ENCODE measurements at places on chromosomes 13 and 19.

DNA sequence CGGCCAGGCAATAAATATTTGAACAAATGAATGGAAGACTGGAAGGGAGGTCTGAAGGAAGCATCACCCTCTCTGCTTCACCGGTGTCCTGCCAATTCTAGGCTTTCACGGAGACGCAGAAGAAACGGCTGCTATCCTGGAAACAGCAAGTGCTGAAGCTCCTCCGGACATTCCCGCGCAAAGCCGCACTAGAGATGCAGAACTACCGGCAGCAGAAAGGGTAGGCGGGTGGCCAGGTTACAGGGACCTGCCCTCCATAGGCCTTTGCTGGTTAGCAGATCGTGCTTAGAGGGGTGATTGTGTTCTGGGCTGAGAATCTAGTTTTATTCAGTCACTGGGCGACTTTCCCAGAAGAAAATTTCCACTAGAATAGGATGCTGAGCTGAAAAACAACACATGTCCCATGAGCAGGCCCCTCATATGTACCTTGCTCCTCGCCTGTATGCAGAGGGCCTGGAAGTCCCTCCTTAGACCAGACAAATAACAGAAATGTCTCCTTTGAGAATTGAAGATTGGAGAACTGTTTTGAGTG, 11.0 kb downstream of the PAF1 start:
- DNase-seq, result no peak

- DNase-seq, result no peak
Observed at GRCh38 chr19:1494115-1494815, 3.3 kb downstream of the REEP6 start.

DNA sequence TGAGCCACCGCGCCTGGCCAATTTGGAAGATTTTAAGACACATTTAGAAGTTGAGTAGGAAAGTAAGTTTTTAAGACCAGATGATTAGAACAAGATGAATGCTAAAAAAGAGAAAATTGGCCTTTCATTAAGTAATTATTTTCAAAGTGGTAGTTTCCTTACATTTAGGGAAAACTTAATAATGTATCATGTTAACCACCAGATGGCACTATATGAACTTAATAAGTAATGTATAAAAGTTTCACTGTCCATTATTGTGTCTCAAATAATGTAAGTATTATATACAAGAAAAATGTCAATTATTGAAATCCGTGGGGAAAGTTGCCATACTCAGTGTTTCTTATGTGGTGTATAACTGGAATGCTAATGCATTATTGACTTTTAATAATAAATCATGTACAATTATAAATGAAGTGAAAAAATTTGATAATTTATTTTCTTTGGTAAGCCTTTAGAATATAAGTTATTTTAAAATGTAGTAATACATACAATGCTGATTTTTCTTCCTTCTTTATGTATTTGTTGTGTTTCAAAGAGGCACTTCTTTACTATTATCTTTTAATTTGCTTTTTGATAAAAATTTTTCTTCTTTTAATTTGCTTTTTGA, 29.2 kb downstream of the COG6 start:
- DNase-seq, result no peak

DNA sequence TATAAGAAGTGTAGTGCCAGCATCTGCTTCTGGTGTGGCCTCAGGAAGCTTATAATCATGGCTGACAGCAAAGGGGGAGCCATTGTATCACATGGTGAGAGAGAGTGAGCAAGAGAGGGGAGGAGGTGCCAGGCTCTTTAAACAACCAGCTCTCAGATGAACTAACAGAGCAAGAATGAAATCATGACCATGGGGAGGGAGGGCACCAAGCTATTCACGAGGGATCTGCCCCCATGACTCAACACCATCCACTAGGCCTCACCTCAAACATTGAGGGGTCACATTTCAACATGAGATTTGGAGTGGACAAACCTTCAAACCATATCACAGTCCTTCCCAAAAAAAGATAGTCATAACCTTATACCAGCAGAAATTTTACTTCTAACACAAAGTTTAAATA, 174.0 kb downstream of the GPC5 start:
- no peak for DNase-seq

DNA sequence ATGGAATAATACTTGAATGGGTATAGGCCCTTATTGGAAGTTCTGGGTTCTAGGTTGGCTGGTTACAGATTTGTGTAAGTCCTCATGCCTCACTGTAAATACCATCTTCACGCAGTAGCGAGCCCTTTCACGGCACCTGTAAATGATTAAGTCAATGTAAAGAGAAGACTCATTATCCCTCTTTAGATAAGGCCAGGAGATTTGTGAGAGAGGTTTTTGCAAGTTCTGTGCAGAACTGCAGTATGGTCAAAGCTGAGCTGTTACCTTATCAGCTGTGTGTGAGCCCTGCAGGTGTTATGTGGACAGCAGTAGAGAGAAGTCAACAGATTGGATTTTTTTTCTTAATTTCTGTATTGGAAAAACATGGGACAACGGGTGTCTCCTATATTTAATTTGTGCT, 141.6 kb downstream of the SHISA2 start:
- DNase-seq, result no peak

DNA sequence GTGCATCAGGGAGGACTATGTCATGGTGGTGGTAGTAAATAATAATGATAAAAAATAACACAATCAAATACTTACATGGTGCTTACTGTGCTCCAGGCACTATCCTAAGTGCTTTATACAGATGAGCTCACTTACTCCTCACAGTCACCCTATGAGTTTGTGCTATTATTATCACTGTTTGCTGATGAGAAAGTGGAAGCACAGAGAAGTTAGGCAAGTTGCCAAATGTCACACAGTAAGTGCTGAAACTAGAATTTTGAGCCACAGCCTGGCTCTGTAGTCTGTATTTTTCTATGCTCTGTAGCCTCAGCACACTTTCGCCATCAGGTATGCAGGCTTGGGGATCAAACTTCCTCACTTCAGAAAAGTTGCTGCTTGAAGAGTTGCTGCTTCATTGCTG, 46.6 kb downstream of the HTR2A start:
- no peak for DNase-seq

GRCh38 chr13:26895081-26895807, 134.7 kb upstream of the GPR12 start:
- no peak for DNase-seq

DNA sequence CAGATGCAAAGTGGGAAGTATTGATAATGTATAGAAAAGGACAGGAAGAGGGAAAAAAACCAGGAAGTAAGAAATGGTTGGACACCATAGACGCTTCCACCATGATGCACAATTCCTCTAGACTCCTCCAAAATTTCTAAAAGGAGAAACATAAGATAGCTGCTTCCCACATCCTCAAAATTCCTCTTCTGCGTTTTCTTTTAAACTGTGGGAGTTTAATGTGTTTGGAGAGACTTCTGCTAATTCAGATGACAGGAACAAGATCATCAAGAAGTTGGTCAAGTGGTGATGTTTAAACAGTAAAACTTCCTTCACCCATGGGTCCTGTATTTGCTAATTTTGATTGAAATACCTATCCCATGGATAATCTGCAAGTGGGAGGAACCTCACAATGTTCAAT, 130.2 kb downstream of the IRS2 start:
- no peak for DNase-seq

DNA sequence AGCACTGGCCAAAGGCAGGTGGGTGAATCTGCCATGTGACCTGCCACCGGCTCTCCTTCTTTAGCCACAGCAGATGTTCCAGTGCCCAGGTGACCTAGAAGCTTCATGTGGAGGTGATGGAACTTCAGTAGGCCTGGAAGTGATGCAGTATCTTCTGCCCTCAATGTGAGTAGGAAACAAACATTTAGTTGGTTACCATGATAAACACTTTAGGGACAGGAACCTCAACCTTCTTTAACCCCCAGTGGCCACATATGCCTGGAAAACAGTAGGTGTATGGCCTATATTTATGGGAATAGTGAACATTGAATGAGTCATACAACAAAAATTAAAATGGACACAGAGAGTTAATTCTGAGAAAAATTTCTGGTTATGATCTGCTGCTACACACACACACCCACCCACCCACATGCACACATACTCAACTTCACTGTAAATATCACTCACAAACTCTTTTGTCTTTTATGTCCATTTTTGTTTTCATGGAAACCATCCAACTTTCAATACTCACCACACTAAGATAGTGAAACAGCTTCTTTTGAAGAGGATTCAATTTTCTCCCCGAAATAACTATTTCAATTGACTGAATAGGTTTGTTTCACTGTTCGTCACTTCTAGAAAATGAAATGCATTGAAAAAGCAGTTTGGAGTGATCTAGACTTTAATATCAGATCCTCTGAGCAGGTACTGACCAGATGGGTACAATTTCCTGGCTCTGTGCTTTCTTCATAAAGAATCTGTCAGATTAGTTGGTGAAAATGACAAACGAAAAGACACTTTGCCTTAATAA, 97.3 kb downstream of the STARD13 start:
- DNase-seq, result no peak
